Transverse colon (tissue), 4 donors: ENCODE measurements at places on chromosomes 3 and 15. TPM values are rescaled to one million over a fixed set of nuclear protein-coding genes. Genes with fewer than 3 reads are reported as not detected.

Gene DUOX2
- total RNA-seq = 0.80 TPM

Gene SKOR1
- total RNA-seq = not detected

Gene DUSP7
- total RNA-seq = 6.8 TPM

Gene ZNF80
- not detected for total RNA-seq

Gene PYDC2
- total RNA-seq = not detected

Gene MYO5A
- total RNA-seq = 15.3 TPM

Gene KCNMB2
- not detected for total RNA-seq

Gene KBTBD13
- total RNA-seq = not detected

Gene ACKR4
- total RNA-seq = 1.4 TPM

Gene RASL12
- 16.7 TPM for total RNA-seq

Gene FGF7
- total RNA-seq = 11.2 TPM

Gene KLF15
- total RNA-seq = 4.0 TPM

Gene CHRFAM7A
- not detected for total RNA-seq

Gene TIMP4
- 1.1 TPM for total RNA-seq

Gene SHF
- 7.4 TPM for total RNA-seq

Gene SERPINI2
- not detected for total RNA-seq

Gene LRRK1
- 58.0 TPM for total RNA-seq

Gene ONECUT1
- total RNA-seq = not detected

Gene TMEM42
- total RNA-seq = 10.0 TPM

Gene FEZF2
- not detected for total RNA-seq

Gene OSTN
- total RNA-seq = not detected

Gene SLC24A1
- 5.9 TPM for total RNA-seq

Gene LRRC34
- not detected for total RNA-seq

Gene GJD2
- total RNA-seq = not detected

Gene CSTA
- total RNA-seq = not detected

Gene SLC30A4
- total RNA-seq = 17.7 TPM
